Aorta (tissue), 5 donors: ENCODE measurements at places on chromosomes 5 and 9. TPM values are rescaled to one million over a fixed set of nuclear protein-coding genes. Genes with fewer than 3 reads are reported as not detected.

The FGF10 gene
- total RNA-seq, result 10.0 TPM

The TESK1 gene
- total RNA-seq, result 58.2 TPM

The PLAC8L1 gene
- not detected for total RNA-seq

The IFNA21 gene
- total RNA-seq, result not detected

The GARIN3 gene
- not detected for total RNA-seq

The TNFSF8 gene
- 5.8 TPM for total RNA-seq

The SLC6A7 gene
- total RNA-seq, result not detected

The ANKRD31 gene
- total RNA-seq, result 0.24 TPM

The CDK9 gene
- 103 TPM for total RNA-seq
